ENCODE measurements at places on chromosomes 4 and X.

DNA sequence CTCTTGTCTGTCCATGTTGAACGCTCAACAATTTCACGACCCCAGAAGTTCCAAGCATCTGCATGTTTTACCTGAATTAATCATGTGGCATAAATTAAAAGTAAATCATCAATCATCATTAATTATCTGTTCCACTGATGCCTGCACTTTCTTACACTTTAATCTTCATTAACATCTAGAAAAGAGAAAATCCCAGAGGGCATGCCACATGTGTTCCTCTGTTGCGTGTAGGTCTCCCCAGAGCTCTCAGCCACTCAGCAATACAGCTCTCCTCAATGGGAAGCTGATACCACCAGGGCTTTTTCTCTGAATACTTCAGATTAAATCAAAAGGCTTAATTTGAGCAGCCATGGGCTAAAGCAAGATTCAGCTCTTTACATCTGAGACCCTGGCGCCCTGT is 722.4 kb upstream of the TENM3 start:
- DNase-seq: no peak

- DNase-seq: no peak
Observed at GRCh38 chr4:99783940-99784339, 32.7 kb upstream of the DAPP1 start.

DNA sequence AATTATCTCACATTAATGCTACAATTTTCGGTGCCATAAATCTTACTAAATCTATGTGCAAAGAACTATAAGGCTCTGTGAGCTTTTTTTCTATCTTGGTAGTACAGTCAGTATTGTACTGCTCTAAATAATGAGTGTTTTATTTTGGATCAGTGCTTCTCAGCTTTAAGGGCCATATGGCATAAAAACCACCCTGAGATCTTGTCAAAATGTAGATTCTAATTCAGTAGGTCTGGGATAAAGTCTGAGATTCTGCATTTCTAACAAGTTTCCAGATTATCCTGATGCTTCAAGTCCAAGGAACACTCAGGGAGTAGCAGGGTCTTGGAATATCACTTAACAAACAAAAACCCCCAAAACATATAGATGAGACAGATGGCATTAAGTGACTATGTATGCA is 486.5 kb downstream of the GRXCR1 start:
- no peak for DNase-seq

DNA sequence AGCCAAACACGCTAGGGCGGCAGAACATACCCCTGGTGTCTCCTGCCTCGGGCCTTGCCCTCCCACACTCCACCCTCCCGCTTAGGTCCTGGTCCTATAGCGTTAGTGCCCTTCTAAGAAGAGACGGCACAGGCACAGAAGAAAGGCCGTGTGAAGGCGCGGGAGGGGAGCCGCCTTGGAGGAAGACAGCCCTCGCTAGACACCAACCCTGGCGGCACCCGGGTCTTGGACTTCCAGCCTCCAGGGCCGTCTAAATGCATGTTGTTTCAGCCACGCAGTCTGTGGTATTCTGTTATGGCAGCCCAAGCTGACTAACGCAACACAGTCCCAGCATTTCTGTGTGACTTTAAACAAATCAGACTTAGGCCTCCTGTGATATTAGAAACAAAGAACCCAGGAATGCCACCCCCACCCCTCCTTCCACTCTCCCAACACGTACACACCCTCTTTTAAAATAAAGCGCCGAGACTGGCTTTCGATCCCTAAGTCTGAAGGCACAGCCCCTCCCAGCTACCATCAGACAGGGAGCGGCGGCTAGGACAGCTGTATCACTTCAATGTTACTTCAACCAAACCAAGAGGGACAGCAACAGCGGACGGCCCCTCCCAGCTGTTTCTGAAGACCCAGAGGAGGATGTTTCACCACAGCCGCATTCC is 128.0 kb downstream of the AFAP1 start:
- no peak for DNase-seq

- DNase-seq: no peak
Observed at GRCh38 chr4:41452484-41453225, 85.3 kb upstream of the LIMCH1 start.

DNA sequence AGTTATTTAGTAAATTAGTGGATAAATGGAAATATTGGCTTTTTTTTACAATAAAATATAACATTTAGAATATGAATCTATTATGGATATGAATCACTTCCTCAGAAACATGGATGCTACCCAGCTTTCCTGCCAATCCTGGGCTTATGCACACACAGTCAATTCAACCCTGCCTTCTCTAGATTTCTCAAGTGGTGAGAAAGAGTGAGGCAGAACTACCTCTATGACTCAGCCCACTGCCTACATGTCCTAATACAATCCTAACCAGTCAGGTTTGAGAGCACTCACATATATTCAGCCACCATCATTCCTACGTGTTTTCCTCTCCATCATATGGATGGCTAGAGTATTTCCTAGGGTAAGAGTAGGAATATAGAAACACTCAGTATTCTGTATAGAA is 91.1 kb upstream of the ANKRD50 start:
- DNase-seq: no peak

- no peak for DNase-seq
Observed at GRCh38 chr4:40301603-40302002, 33.5 kb upstream of the CHRNA9 start.

DNA sequence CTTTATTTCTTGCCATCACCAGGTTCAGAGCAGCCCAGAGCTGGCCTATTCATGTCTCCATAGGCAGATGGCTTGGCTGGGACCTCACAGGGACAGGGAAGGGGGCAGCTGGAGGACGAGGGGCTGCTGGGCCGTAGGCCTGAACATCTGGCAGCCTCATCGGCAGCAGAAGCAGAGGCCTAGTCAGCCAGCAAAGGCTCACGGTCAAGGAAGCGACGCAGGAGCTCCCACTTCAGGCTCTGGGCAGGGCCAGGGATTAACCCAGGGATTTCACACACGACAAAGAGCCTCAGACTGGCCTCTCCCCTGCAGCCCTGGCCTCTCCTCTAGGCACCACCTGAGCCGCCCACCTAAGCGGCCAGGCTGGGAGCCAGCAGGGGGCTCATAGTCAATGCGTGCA is 46.0 kb upstream of the MAN2B2 start:
- DNase-seq: no peak

DNA sequence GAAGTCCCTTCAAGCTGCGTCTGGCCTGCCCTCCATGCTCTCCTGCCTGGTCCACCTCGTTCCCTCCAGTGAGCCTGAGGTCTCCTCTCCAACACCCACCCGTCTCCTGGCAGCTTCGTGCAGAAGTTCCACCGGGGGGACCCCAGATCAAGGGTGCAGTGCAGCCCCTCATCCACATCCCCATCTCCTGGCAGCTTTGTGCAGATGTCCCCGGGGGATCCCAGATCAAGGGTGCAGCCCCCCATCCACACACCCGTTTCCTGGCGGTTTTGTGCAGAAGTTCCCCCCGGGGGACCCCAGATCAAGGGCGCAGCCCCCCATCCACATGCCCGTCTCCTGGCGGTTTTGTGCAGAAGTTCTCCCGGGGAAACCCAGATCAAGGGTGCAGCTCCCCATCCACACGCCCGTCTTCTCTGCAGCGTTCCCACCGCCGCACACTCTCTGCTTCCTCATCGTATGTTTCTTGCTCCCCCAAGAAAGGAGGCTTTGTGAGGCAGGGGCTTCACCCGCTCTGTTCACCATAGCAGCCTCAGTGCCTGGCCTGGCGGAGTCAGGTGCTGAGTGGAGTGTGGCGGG is 35.7 kb downstream of the PIGG start:
- DNase-seq: no peak

DNA sequence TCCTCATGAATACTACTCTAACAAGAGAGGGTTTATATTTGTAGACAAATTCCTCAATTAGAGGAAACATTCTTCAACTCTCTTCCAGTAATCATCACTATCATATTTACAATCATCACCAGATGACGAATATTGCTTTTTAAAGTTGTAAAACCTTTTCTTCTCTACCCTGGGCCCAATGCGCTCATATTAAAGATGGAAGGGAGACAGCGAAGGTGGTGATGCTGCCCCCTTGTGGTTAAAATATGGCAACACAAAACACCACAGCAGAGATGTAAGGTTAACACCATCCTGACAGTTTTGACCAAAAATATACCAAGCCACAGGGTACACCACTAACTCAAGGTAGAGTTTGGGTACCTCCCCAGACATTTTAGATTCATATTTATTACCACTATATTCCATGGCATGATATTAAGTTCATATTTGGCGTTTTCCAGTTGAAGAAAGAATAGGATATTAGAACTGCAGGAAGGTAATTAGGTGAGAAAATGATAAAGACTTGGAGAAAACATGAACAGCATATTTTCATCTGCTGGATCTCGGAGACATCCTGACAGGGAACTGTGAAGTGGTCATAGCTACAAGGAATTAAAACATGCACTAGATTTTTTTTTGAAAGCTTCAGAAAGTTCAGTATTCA is 72.8 kb downstream of the SLC9A7 start:
- peak; percentile 38 for DNase-seq

DNA sequence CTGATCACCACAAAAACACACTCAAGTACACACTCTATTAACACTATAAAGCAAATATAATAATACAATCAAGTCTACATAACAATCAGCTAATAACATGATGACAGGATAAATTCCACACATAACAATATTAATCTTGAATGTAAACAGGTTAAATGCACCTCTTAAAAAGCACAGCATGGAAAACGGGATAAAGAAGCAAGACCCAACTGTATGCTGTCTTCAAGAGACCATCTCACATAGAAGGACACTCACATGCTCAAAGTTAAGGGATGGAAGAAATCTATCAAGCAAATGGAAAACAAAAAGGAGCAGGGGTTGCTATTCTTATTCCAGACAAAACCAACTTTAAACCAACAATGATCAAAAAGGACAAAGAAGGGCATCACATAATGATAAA is 28.1 kb downstream of the CBR4 start:
- no peak for DNase-seq

DNA sequence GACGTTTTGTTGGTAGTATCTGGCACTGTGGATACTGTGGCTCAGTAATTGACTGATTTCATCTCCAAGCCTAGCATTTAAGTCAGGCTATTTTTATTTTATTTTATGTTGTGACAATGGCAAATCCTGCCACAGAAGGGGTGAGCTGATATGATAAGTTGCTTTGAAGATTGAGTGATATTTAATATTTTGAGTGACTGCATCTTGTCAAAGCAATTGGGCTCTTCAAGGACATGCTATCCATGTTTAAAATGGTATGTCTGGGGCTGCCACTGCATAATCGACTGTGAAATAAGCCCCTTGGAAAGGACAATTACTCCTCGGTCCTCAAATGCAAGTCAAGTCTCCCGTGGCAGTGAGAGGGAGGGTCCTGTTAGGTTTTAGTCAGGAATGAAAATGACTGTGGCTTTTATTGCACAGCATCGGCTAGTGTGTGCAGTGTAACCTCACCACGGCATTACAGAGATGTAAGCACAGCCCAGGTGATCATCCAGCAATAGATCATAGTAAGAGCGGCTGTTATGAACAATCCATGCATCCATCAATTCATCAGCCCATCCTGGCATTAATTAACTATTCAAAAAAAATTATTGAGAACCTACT is 178.2 kb downstream of the GBA3 start:
- no peak for DNase-seq

- peak; percentile 46 for DNase-seq
Observed at GRCh38 chr4:117137145-117137544, 51.8 kb upstream of the TRAM1L1 start.

DNA sequence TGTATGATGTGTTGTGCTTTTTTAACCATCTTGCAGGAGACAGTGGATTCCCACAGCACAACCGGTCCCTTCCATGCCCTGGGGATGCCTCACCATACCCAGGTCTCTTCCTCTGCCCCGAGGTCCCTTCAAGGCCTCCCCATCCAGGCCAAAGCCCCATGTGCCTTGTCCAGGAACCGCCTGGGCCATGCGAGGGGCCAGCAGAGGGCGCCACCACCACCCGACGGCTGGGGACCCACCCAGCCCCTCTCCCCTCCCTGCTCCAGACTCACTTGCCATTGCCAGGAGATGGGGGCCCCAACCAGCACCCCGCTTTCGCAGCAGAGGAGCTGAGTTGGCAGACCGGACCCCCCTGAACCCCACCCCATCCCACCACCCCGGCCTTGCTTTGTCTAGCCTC is 485.5 kb downstream of the TRAM1L1 start:
- no peak for DNase-seq

DNA sequence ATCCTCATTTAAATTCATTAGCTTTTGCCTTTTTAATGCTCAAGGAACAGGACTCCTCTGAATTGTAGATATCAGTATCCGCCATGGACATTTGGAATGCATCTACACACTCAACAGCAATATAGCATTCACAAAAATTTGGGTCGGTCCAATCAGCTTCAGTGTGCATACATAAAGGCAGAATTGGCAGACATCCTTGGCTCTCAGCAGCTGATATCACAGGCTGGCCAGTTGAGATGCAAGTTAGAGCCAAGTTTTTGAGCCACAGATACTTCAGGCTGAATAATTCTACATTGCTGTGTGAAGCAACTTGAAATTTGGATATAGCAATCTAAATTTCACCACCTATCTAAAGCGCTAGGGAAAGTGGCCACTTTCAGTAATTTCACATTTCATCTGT is 821.1 kb downstream of the PCDH19 start:
- no peak for DNase-seq
